ENCODE measurements at places on chromosomes 2 and 18.

GRCh38 chr2:203704430-203704829 is 2.0 kb upstream of the CD28 start:
- no peak for DNase-seq

GRCh38 chr2:71851094-71851750 is 296.4 kb downstream of the CYP26B1 start:
- DNase-seq: no peak

DNA sequence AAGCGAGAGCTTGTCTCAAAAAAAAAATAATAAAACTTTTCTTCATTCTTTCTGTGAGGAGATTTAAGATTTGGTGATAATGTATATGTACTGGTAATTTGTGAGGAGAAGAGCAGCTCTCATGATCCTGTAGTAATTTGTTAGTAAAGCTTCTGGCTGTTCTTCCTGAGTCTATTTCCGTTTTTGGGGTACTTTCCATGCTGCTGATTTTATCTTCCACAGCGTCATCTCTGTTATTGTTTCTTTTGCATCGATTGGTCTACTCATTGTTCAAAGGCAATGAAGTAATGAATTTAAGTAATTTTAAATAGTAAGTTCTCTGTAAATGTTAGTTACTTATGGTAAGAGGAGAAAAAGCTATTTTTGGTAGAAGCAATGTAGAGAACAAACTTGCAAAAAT is 12.0 kb downstream of the NDUFAF7 start:
- no peak for DNase-seq

GRCh38 chr2:239443666-239444567 is 43.1 kb upstream of the HDAC4 start:
- no peak for DNase-seq

DNA sequence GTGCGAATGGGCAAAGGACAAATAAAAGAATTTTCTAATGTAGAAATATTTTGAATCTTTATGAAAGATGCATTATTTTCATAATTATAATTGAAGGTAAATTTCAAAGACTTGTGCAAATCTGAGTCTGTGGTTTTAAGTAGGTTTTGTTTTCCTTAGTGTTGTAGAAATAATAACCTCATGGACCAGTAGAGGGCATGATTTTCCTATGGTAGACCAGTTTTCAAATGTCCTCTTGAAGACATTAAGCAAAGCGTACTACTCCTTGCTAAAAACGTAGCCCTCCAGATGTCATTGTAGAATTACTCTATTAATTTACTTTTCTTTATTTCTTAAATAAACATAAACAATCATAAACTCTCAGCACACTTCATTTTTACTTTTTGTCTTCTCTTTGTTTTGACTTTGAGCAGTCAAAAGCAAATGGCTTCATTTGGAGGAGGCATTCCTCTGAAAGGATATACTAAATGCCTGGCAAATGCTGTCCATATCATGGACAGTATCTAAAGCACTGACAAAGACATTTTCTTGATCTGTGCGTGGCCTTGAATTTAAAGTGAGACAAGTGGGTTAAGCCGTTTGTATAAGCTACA is 85.8 kb upstream of the FAM237A start:
- no peak for DNase-seq

- DNase-seq: no peak
These were observed 7.4 kb downstream of the MYL12B start for GRCh38 chr18:3269241-3269913.

- no peak for DNase-seq
These were observed 30.1 kb downstream of the CCDC74A start for GRCh38 chr2:131557558-131558321.

- no peak for DNase-seq
These were observed 28.4 kb upstream of the FHOD3 start for GRCh38 chr18:36269157-36269556.

- no peak for DNase-seq
These were observed 256.3 kb downstream of the SRBD1 start for GRCh38 chr2:45354776-45355175.

- no peak for DNase-seq
These were observed 52.0 kb downstream of the FBXO36 start for GRCh38 chr2:229974266-229974665.

DNA sequence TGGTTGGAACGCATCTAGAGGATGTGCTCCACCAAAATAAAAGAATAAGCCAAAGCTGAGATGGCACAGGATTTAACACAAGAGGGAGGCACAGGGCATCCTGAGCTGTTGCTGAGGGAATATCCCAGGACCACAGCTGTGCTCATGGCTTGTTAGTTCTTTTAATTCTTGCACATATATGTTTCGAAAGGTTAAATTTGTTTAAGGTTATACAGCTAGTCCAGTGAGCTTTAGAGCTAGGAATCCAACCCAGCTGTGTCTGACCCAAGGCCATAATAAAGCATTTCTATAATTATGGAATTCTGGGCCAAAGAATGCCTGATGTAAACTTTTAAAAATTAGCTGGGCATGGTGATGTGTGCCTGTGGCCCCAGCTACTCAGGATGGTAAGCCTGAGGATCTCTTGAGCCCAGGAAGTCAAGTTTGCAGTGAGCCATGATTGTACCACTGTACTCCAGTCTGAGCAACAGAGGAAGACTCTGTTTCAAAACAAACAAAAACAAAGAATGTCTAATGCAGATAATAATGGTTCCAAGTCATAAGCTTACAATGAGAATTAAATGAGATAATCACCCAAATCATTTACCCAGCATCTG is 66.4 kb upstream of the CCBE1 start:
- DNase-seq: no peak

DNA sequence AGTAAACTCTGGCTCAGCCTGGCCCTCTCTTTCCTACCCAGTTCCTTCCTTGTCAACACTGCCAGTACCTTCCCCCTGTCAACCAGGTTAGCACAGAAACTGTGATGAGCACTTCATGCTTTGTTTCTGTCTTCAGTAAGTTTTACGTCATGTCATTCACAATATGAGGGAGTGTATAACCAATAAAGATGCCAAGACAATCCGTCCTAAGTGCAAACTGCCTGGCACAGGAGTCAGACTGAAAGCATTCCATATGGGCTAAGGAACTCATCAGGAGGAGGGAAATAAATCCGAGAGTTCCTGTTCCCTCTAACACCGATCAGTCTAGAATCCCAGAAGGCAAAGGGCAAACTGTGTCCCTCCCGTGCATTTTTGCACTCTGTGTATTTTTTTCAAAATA is 507.2 kb downstream of the CMPK2 start:
- DNase-seq: no peak

DNA sequence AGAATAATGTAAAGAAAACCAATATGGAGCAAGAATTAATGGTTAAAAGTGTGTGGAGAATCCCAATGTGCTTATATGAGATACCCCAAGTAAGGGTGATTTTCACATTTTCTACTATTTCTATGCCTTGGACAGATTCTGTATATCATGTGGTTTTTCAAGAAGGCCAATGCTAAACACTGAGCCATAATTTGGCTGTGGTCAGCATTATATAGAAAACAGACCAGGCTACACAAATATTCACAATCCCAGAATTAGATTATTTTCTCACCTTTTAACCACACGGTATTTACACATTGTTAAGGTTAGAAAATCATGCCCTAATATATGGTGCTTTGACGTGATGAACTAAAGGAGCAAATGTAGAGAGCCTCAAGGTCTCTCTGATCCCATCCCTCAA is 277.4 kb upstream of the LRATD1 start:
- no peak for DNase-seq

GRCh38 chr2:190837952-190838361 is 42.7 kb upstream of the GLS start:
- no peak for DNase-seq

DNA sequence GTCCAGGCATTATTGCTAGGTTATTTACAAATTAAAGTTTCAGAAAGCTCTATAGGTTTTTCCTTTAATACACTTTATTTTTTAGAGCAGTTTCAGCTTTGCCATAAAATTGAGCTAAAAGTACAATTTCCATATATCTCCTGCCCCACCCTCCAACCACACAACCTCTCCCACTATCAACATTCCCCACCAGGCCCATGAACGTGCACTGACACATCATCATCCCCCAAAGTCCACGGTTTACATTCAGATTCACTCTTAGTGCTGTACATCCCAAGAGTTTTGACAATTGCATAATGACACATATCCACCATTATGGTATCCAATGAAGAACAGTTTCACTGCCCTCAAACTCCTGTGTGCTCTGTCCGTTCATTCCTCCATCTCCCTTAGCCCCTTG is 139.4 kb downstream of the NBAS start:
- DNase-seq: no peak

DNA sequence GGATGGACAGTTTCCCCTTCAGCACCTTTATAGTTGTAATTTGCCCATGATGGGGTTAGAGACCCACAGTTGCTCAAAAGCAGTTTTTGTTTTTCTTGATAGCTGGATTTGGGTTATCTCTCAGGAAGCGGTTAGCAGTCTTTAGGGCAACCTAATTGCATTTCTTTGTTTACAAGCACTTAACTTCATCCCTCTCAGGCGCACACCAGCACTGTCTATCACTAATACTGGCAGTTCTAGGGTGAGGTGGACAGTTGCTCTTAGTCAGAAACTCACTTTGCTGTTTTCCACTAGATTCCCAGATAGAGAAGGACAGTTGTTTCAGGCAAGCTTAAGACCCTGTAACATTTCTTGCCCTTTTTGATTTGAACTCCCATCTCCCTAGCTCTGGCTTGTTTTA is 146.0 kb downstream of the AGAP1 start:
- no peak for DNase-seq

DNA sequence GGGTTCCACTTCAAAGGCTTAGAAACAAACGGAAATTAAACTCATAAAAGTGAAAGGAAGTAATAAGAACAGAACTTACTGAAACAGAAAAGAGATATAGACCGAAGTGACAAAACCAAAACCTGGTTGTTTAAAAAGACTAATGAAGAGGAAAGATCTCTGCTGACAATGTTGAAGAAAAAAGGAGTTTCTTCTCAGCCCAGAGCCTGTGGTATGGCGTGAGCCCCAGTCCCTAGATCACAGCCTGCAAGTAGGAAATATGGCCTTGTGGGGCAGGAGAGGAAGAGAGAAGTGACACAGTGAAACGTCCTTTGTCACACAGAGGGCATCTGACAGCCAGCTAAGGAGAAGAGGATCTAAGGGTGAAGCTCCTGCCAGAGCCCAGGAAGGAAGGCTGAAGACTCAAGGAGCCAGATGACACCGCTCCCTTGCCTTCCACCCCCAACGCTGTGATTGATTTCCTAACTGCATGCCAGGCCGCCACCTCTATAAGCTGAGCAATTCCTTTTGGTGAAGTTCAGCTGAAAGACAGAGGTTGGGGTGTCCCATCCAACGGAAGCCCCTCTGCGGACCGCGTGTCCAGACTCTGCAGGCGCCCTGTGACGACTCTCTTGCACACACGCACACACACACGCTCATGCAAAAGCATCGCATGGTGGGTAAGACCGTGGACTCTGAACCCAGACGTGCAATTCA is 141.1 kb downstream of the HDAC4 start:
- DNase-seq: no peak

- DNase-seq: no peak
These were observed 348.5 kb downstream of the EN1 start for GRCh38 chr2:118498943-118499342.

DNA sequence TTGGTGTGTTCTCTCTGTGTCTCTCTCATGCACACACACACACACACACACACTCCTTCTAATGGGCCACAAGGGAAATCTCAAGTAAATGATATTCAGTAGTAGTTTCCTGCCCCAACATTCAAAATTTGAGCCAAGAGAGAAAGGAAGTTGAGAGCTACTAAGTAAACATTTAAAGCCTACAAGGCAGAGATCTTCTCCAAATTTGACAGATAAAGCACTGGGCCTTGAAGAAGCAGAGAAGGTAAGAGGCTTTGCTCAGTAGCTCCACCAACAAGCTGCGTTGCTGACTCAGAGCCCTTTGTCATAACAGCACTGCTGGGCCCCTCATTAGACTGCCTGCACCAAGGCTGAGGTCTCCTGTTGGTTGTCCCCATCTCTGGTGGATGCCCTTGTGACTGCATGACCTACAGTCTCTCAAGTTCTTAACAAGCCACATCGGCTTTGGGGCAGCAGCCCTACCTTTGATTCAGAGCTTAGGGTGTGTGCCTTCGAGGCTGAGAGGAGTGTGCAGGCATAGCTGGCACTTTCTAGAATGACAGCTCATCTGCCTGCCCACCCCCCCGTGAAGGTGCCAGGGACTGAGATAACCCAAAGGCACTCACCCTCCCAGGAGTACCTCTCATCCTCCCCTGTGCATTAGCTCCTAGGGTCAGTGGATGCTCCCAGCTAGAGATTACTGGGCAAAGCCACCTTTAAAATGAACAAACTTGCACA is 32.3 kb upstream of the NEB start:
- DNase-seq: no peak

- DNase-seq: no peak
These were observed 81.8 kb downstream of the HDAC4 start for GRCh38 chr2:239318790-239319661.

DNA sequence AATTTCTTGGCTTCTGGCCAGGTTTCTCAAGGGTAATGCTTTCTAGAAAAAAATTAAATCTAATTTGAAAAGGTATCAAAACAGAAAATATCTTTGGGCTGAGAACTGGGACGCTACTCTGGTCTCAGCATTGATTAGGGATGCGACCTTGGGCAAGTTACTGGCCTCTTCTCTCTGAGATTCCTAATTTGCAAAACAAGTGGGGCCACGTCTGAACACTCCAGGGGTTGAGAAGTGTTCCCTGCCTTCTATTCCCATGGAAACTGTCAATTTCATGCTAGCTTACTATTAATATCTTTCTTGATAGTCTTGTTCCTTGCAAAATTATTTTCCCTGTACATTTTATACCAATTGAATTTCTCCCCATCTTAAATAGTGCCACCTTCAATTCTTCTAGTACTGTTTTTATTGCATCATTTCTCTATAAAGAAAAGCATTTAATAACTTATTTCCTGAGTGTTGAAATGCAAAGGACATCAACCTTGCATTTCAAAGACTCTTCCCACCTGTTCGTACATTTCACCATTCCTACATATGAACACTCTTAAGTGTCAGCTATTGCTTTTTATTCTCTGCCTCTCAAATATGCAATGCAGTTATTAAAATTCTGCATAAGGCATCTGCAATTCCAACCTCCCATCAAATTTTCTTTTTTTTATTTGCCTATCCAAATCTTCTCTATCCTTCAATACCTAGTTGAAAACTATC is 118.3 kb upstream of the DSEL start:
- DNase-seq: no peak

DNA sequence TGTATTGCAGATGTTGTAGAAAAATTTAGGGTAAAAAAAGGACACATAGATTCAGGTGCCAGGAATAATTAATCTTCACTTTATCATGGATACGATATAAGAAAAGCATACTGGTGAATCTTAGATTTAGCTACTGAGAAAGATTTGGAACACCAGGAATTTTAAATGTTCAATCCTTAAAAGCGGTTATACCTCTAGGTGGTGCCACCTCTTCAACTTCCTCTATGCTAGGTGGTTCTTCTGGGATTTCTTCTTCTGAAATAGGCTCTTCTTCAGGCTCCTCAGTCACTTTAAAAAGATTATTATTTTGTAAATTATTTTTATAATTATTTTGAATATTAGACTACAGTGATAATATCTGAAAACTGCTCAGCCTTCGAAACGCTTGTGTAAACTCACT is 133.1 kb downstream of the TTN start:
- DNase-seq: no peak

All from nephron progenitor cell (in vitro differentiated cells).